ENCODE measurements at places on chromosomes 5 and 9.

DNA sequence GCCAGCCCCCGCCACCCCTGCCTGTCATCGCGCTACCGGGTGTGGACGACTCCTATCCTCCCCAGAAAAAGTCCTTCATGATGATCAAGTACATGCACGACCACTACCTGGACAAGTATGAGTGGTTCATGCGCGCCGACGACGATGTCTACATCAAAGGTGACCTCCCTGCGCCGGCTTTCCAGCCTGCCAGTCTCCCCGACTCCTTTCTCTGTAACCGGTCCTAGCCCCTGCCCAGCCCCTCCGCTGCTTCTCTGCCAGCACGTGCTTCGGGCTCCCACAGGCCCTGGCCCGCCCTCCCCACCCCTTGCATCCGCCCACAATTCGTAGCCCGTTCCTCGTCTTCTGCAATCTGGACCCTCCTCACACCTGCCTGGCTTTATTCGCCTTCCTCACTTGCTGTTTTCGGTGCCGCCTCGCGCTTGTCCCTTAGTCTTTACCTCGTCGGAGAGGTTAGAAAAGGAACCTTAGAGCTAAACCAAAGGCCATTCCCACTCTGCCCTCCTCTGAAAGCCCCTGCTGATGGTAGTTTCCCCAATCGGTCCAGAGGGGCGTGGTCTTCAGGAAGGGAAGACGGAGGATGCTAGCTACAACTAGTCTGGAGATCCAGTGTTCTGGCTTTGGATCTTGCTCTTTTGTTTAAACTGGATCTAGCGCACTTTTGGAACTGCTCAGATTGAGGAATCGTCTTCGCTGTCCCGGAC is 1.4 kb downstream of the CHSY3 start:
- DNase-seq = no peak

DNA sequence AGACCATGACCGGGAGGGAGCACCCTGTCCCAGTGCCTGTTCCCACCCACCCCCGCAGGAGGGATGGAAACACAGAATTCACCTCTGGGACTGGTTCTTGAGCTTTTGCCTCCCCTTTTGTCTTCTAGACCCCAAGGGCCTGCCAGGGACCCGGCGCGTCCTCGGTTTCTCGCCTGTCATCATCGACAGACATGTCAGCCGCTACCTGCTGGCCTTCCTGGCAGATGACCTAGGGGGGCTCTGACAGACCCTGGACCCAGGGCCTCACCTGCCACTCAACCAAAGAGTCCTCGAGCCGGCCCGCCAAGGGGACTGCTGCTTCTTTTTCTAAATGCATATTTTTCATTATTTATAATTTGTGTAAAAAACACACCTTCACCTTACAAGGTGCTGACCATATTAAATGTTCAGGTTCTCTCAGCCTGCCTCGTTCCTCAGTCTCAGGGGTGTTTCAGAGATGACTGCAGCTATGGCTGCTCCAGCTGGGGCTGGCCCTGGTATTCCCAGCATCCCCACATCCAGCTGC is 16.9 kb downstream of the CARD19 start:
- no peak for DNase-seq

GRCh38 chr5:115150512-115150911 is 19.2 kb downstream of the TRIM36 start:
- no peak for DNase-seq

- no peak for DNase-seq
These were observed 6.0 kb downstream of the PTTG1 start for GRCh38 chr5:160427607-160428006.

- no peak for DNase-seq
These were observed 274.3 kb upstream of the ANKRD55 start for GRCh38 chr5:56507351-56507930.

DNA sequence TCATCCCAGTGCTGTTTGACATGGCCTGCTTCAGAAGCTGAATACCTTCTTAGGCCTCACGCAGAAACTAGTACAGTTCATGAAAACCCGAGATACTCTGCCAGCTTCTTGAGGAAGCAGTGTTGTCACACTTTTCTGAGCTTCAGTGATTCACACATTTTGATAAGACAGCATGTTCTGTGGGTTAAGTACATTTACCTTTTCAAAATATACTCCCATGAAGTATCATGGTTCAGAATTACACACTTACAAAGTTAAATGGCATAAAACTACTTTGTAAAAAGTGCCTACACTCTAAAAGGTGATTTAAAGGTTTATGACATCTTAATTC is 56.9 kb downstream of the VCAN start:
- DNase-seq = no peak

DNA sequence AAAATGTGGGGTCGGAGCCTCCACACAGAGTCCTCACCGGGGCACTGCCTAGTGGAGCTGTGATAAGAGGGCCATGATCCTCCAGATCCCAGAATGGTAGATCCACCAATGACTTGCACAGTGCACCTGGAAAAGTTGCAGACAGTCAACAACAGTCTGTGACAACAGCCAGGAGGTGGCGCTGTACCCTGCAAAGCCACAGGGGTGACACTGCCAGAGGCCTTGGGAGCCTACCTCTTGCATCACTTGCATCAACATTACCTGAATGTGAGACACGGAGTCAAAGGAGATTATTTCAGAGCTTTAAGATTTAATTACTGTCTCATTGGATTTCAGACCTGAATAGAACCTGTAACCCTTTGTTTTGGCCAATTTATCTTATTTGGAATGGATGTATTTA is 614.1 kb upstream of the CDH9 start:
- no peak for DNase-seq

- DNase-seq = no peak
These were observed 3.1 kb downstream of the LHX3 start for GRCh38 chr9:136201609-136202453.

GRCh38 chr5:140547508-140548299 is at the start of gene EIF4EBP3:
TSS of gene EIF4EBP3 (plus strand) at chr5:140547662. CDS start at chr5:140547738, 76 bp downstream.
- DNase-seq = peak; percentile 78

DNA sequence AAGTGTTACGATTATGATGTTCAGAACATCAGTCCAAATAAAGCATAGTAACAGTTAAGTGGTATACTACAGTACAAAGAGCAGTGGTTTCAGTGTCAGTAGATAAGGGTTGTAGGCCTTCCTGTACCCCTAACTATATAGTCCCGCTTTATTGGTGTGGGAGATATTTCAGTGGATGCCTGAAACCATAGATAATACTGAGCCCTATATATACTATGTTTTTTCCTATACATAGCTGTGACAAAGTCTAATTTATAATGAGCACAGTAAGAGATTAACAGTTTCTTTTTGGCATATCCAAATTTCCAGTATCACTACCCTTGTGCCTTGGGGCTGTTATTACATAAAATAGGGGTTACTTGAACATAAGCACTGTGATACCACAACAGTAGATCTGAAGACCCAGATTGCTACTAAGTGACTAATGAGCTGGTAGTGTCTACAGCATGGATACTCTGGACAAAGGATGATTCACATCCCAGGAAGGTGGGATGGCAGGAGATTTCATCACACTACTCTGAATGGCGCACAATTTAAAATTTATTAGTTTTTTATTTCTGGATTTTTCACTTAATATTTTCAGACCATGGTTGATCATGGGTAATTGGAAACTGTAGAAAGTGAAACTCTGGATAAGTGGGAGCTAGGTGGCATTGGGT is 119.3 kb downstream of the RPS23 start:
- DNase-seq = no peak

DNA sequence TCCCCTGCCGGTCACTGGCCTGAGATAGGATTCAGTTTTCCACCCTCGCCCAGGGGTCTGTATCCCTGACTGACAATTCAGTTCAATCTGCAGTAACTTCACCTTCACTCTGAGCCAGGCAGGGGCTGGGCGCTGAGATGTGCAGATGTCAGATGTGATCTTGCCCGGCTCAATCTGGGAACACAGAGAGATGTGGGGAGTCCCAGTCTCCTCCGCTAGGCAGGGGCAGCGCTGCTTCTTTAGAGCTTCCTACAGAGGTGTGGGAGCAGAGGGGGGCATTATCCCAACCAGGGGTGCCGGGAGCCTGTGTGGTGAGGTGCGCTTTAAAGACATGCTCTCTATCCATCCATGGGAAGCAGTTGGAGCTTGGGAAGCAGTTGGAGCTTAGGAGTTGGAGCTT is 14.6 kb downstream of the TMOD1 start:
- no peak for DNase-seq
